Stimulated activated CD4-positive, alpha-beta T cell treated with anti-CD3 and anti-CD28 coated beads, Interleukin-12 subunit alpha, Interleukin-12 subunit beta, amount 100 ng/mL, for 48 hours (primary cell): ENCODE measurements at places on chromosomes 7 and 10.
A peak's percentile ranks its signal among the peaks of the same experiment; 100 is the strongest.

- DNase-seq: no peak
Measured at GRCh38 chr10:99456207-99456930, 25.9 kb upstream of the GOT1 start.

DNA sequence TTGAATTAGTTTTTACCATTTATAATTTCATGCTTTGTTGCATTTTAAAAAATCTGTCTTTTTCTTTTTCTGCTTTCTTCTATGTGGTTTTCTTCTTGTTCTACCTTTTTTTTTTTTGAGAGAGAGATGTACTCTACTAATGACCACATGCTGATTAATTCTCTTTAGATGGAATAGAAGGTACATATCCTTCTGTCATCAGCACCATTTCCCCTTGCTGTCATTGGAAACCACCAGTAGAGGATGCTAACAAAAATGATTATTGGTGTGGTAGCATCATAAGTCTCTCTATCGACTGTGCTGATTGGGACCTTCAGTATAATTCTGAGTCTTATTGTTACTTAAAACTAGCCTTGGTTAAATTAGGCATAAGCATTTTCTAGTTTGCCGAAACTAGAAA, 3.6 kb downstream of the ZEB1 start:
- no peak for DNase-seq

DNA sequence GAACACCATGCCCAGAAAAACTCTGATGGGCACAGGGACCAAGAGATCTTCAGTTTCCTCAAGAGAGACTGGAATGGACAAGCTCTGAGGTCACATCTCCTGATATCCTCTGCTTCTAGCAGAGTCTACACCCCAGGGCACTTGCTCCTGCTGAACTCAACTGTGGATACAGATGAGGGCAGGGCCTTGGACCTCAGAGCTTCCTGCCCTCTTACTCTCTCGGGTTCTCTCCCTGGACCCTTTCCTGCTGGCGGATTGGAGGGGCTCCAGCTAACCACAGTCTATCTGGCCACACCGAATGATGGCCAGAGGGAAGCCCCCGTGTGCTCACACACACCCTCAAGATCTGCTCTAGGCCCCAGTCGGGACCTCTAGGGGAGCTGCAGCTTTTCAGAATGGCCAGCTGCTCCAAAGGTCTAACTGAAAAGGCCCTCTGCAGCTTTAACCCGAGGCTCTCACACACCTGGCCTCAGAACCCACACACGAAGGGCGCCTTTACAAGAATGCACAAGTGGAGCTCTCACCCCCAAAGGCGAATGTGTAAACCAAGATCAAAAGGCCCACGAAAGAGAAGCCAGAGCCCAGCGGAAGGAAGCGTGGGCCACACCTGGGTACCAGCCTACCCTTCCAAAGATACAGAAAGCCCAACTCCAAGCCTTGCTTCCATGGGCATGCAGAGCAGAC, 65.5 kb downstream of the FAM53B start:
- DNase-seq: no peak

- DNase-seq: no peak
Measured at GRCh38 chr10:34766266-34766600, 48.9 kb downstream of the PARD3 start.

DNA sequence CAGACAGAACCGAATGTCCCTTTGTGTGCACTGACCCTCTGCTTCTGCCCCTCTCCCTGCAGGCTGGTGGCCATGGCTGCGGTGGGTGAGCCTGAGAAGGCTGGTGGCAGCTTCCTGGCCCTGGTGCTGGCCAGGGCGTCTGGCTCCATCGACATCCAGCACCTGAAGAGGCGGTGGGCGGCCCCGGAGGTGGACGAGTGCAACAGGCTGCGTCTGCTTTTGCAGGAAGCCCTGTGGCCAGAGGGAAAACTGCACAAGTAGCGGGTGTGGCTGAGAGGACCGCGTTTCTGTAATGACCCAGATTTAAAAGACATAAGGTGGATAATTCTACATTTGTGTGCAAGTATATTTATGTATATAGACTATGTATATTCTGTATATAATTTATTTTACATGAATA, 89.2 kb downstream of the DYNC2I1 start:
- DNase-seq: no peak

DNA sequence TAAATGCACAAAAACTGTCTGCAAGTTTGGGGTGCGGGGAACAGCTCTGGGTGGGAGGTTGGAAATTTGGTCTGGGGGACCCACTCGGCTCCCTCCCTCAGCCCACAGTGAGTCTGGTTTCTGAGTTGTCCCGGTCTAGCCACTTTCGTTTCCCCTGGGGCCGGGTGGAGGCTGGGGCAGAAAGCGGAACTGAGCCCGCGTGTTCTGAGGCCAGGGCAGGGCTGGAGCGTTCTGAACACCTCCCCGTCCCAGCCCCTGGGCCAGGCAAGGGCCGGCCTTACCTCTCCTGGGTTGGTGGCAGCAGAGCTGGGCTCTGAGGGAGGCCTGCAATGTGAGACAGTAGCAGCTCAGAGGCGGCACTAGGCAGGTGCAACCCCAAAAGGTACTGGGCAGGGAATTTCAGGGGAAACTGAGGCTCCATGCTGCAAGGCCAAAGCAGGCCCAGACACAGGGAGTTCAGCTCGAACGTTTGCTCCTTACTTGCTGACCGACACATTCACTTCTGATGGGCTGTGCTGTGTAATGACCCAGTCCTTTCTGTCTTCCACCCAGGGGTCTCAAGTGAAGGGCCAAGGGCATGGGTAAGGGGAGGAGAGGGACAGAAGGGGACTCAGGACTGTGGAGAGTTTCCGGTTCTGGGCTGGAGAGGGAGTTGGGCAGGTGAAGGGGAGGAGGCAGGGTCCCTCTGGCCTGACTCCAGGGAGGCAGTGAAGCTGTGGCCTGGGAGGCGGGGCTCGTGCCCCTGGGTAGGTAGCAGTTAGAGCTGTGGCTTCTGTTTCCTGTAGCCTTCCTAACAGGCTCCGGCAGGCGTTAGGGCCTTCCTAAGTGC, 3.0 kb downstream of the IRF5 start:
- no peak for DNase-seq

GRCh38 chr10:44723619-44724325, 187.4 kb upstream of the TMEM72 start:
- no peak for DNase-seq

GRCh38 chr10:122637376-122637775, 62.3 kb downstream of the C10orf120 start:
- no peak for DNase-seq

DNA sequence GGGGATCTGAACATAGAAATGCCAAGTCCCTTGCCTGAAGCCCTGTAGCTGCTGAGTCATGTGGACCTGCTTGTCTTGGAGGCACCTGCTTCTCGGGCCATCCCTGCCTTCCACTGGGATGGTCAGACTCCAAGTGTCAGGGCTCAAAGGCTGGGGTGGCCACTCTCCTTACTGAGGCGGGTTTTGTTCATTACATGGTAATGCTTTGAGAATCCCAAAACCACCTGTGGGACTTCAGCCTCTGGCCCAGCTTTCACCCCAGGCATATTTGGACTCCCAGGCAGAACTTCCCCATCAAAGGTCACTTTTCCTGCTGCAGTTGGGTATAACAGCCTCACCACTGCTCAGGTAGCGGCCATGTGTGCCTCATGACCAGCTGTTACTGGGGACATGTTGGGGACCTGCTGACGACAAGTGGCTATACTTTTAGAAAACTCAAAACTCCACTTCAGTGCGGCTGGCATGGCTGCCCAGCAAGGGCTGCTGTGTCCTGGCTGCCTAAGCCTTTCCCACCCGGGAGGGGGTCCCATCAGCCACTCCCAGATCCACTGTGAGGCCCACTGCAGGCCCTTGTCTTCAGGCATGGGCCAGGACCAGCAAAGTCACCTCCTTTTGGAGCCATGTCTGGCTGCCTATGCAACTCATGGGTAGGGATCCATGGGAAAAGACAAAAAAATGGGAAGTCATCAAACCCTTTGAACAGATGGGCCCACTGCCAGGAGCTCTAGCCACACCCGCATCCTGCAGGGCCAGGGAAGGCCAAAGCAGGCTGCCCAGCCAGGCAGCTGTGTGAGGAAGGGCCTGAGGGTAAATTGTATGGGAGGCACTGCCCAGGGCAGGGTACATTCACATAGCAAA, 96.7 kb downstream of the ARHGAP22 start:
- DNase-seq: no peak

GRCh38 chr7:129530795-129531391, 28.6 kb downstream of the SMKR1 start:
- peak; percentile 26 for DNase-seq
